Central memory CD4-positive, alpha-beta T cell (primary cell): ENCODE measurements at places on chromosomes 2 and 18.

- DNase-seq = no peak
These were observed 5.2 kb downstream of the RPL37A start for GRCh38 chr2:216503697-216504375.

GRCh38 chr2:19900931-19901441, 797 bp downstream of the TTC32 start:
- no peak for DNase-seq

GRCh38 chr18:449374-449773, 51.1 kb downstream of the COLEC12 start:
- no peak for DNase-seq

DNA sequence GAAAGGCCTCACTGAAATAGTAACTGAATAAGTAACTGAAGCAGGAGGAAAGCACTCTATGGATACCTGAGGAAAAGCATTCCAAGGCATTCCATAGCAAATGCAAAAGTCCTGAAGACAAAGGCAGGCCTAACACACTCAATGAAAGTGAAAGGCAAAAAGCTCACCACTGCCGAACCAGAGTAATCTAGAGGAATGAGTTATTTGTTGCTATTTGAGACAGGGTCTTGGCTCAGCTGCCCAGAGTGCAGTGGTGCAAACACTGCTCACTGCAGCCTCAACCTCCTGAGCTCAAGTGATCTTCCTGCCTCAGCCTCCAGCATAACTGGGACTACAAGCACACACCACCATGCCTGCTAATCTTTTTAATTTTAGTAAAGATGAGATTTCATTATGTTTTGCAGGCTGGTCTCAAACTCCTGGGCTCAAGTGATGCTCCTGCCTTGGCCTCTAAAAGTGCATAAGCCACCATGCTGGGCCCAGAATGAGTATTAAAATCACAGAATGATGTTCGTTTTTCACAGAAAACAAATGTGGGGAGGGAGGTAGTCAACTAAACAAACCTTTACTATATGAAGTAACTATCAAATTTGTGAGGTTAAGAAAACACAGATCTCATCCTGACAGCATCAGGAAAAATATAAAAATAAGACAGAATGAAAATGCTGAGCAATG, 17.9 kb downstream of the PIAS2 start:
- no peak for DNase-seq

DNA sequence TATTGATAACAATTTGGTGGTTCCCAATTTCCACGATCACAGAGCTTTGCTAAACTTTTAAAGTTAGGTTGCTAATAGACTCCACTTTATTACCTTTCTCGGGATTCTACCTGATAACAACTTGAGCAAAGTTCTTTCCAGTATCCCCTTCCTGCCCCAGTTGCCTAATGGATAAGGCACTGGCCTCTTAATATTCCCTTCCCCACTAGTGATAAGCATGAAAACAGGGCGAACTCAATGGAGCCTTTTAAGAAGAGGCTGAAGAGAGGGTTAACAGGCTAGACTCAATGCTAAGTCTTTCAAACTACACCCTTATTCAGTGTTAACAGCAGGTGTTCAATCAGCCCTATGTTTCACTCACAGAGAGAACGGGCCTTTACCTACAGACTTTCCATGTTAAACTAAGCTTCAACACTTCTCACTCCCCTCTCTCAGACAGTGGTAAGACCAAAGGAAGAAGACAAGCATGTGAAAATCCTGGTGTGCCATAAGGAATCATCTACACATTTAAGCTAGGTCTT, 75.8 kb downstream of the ANKRD44 start:
- DNase-seq = no peak

DNA sequence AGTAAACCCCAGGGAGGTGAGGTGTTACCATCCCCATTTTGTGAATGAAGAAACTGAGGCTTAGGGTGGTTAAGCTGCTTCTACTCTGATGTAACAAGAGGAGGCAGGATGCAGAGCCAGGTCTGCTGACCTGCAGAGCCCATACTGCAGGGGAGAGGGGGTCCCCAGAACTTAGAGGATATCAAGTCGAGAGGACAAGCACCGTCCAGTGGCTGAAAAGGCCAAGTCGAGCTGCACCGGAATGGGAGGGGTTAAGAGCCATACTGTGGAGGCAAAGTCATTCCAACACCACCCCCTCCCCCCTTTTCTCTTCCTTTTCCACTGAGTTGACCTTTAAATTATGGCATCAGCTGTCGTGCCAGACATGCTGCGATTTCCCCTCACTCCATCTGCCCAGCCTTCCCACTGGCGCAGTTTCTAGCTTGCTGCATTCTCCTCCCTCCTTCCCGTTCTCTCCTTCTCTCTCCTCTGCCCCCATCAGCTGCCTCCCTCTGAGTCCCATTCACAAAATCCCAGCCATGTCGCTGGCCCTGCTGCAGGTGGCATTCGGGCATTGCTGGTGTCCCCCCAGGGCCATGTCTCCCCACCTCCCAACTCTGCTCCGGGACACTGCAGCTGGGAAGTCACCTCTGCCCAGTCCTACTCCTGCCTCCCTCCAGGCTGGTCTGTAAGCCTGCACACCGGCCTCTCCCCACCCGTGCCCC, 346.9 kb downstream of the DYSF start:
- no peak for DNase-seq

DNA sequence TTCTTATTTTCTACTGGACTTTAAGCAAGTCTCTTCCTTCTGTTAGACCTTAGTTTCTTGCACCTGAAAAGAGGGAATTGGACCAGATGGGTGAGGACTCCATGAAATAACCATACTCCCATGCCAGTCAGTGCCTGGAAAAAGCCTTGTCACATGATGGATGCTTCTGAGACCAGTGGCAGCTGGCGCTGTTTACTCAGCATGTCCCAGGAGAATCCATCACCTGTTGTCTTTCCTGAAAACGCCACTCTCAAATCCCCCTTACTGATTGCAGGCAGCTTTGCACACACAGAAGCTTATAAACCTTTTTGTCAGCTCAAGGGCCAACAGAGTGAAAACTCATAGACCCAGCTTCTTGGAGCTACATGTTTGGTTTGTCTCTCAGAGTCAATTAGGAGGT, 117.6 kb downstream of the POLE4 start:
- no peak for DNase-seq

DNA sequence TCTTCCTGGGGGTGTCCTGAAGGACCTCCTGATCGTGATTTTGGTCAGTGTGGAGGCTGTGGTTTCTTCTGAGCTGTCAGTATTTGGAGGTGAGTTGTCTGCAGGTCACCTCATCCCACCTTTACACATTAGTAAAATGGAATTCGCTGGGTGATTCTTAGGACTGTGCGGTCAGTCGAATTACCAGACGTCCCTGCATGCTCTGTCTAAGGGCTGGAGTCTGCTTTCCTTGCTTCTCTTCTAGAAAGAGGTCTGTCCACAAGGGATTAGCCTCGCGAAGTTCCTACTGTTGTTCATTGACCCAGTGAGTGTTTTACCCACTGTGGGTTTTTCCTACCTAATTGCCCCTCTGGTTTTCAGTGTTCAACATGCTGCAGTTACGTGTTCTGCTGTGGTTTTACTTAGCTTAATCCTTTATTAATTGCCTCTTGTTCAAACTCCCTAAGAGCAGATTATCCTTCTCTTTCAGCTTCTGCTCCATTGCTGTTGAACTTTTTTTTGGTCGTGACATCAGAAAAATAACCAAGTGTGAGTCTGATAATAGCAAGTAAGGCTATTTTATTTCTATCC, 183.4 kb downstream of the NEDD4L start:
- no peak for DNase-seq
